ENCODE measurements at places on chromosomes 16 and 17.

DNA sequence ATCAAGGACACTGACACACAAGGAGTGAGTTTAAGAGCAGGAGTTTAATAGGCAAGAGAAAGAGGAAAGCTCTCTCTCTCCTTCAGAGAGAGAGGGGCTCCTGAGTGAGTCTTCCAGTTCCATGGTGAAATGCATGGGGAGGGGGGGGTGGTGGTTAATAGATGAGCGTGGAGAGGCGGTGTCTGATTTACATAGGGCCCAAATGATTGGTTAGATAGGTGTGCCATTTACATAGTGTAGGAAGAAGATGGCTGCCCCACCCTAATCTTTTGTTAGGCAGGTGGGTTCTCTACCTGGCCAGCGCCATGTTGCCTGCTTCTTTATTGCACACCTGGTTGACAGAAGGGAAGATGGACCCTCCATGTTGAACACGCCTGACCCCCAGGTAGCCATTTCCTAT is 250.0 kb upstream of the CACNG5 start:
- DNase-seq = no peak

- DNase-seq = no peak
These were observed 5.0 kb upstream of the CETP start for GRCh38 chr16:56956756-56957155.

- no peak for DNase-seq
These were observed 366.0 kb downstream of the CDH13 start for GRCh38 chr16:82992786-82993185.

GRCh38 chr17:17897442-17897841 is 60.7 kb upstream of the SREBF1 start:
- no peak for DNase-seq

- no peak for DNase-seq
These were observed 18.4 kb downstream of the TBX4 start for GRCh38 chr17:61470530-61471136.

GRCh38 chr17:68972119-68972704 is 17.0 kb upstream of the ABCA8 start:
- peak; percentile 20 for DNase-seq

DNA sequence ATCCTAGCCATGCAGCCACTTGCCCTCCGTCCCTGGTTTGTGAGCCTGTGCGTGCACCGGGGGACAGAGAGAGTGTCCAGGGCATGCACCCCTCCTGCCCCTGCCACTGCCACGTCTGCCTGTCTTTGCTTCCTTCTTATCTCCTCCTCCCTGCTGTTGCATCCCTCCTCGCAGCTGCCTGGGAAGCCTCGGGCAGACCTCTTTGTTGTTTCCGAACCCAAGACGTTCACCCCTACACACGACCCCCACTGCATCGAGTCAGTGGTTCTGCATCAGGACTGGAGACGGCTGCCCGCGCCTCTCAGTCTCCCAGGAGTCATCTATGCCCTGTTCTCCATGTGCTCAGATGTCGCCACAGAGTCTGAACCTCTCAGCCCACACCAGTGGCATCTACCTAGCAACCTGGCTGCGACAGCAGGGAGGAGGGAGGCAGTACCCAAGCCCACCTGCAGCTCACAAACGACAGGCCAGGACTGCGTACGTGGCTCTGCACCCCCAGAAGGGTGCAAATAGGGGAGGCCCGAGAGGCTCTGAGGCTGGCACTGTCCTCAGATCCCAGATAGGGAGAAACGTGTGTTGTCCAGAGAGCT is 5.2 kb downstream of the TIMP2 start:
- DNase-seq = no peak

- DNase-seq = no peak
These were observed 5.5 kb upstream of the MAF start for GRCh38 chr16:79605999-79606398.

DNA sequence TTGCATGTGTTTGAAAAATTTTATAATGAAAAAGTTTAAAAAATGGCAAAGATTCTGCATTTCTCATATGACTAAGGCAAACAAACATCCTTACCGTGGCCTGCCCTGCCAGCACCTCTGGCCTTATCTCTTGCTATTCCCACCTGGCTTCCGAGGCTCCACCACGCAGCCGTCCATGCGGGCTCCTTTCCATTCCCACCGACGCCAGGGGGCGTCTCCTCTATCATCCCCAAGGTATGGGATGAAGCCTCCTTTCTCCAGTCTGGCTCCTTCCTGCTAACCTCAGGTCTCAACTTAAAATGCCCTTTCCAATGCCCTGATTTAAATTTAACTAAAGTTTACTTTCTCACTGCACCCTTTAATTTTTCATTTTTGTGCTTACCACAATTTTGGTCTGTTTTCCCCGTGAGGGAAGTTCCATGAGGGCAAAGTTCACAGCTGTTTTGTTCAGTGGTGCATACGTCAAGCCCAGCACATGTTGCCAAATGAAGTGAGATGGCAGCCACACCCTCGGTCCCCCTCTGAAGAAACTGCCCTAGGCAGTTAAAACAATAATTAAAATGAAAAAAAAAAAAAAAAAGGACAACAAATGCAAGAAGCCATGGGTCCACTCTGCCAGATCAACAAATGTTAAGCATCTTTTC is 13.3 kb upstream of the SDK2 start:
- peak; percentile 6 for DNase-seq

GRCh38 chr16:47511882-47512281 is 50.8 kb downstream of the PHKB start:
- DNase-seq = no peak

DNA sequence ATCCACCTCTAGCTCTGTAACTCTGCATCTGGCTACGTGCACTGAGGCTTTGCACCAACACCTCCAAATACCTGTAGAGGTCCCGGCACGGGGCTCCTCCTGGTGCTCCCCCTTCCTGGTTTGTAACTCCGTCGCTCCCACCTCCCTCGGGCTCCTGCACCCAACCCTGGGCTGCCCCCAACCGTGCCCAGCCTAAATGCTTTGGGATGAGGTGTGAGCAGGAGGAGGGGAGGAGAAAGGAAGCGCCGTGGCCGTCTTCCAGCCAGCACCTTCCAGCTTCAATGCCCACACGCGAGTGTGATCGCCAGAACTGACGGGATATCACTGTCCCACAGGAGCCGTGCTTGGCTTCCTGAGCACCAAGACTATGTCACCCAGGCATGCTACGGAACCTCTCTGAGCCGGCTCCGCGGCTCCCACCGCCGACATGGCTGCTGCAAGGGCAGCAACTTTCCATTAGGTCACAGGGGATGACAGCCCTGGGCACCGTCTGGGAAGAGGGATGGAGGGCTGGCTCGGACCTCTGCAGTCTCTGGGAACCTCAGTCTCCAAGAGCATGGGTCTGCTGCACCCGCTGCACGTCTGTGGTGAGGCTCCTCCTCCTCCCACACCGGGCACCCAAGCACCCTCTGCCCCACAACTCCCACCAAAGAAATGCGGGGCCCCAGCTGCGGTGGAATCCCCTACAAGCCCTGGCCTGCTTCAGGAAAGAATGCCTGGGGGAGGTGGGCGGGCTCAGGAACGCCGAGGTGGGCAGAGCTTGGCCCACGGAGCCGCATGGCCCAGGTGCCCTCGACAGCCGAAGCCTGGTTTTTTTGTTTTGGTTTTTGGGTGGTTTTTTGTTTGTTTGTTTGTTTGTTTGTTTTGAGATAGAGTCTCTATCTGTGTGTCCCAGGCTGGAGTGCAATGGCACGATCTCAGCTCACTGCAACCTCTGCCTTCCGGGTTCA is 6.4 kb upstream of the SLC38A10 start:
- DNase-seq = no peak

DNA sequence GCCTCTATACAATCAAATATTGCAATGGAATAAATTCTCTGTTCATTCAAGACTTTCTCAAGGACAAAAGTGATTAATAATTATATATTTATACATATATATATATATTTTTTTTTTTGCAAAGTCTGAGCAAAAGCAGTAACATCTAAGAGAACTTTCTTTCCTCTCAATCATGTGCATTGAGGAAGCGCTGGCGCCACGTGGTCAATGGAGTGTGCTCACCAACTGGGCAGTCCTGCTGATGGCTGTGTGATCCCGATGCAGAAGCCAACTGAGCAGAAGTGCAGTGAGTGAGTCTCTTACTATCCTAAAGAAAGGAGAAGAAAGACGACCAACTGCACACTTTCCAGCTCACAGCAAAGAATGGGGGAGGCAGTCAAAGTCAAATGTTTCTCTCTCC is 37.2 kb upstream of the ULK2 start:
- no peak for DNase-seq
